ENCODE measurements at places on chromosomes 16 and 17.

GRCh38 chr17:59190806-59191205 lies 19.0 kb upstream of the SMG8 start:
- no peak for DNase-seq

- no peak for DNase-seq
Measured at GRCh38 chr16:73976644-73977043, 320.0 kb upstream of the PSMD7 start.

GRCh38 chr17:42436391-42436790 lies 13.3 kb upstream of the CAVIN1 start:
- DNase-seq, result no peak

DNA sequence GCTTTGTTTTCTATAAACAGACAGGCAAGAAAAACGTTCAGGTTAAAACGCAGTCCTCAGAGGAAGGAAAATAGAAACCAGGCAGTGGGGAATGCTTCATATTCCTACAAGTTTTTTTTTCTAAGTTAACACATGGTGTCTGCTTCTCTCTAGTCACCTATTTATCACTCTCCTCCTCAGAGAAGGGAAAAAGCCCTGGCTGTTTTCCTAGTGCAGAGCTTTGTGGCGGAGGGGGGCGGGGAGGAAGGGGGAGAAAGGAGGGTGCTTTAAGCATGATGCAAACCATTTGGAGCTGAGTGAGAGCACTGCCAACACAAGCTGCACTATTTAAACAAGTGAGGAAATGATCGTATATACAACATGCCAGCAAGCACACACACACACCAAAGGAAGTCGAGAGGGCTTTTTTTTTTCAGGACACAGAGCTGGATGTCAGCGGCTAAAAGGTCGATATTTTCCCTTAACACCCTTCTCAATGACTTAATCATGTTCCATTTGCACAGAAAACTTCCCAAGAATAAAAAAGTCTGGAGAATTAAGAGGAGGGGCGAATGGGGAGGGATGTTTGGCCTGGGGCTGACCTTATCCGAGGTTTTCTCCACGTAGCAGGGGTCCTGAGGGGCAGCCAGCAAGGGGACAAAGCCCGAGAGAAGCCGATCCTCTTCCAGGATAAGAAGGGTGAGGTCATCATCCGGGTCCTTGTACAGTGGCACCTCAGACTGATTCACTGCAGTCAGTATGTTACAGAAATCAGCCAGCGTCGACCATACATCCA lies 117.4 kb downstream of the HIC1 start:
- DNase-seq, result no peak

GRCh38 chr17:69725146-69725545 lies 310.6 kb downstream of the MAP2K6 start:
- no peak for DNase-seq

DNA sequence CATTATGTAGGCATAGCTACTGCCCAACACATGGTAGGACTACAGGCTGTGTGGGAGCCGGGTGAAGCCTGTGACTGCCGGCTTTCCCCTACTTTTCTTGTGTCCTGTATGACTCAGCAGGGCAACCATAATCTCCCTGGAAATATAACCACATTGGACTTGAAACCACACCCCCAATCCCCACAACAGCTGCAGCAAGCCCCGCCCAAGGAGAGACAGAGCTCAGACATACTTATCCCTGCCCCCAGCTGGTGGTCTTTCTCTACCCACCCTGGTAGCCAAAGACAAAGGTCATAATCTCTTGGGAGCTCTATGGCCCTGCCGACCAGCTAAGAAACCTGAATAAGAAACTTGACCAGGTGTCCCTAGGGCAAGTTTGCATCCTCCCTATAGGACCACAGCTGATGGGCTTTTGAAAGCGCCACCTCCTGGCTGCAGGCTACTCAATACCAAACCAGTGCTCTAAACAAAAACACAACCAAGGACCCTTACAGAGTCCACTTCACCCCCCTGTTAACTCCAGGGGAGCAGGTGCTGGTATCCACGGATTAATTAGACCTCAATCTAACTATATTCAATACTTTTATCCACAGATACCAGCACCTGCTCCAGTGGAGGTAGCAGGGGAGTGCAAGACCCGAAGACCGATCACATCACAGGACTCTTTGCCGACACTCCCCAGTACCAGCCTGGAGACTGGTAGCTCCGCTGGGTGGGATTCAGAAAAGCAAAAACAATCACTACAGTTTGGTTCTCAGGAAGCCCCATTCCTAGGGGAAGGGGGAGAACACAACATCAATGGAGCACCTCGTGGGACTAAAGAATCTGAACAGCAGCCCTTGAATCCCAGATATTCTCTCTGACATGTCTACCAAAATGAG lies 91.2 kb downstream of the IRX5 start:
- no peak for DNase-seq

DNA sequence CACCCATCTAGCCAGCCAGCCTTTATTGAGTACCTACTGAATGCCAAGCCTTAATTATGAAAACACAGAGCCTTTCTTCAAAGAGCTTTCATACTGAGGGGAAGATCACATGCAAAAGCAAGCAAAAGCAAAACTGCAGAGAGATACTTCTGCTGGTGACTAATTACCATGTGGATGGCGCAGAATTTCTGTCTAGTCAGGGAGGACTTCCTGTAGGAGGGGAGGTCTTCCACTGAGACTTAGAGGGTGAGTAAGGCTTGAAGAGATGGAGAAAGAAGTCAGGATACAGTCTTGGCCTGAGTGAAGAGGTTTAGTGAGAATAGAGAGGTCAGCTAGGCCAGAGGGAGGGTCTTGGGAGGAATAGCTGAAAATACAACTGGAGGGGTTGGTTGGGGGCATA lies 53.9 kb upstream of the CCL2 start:
- no peak for DNase-seq

DNA sequence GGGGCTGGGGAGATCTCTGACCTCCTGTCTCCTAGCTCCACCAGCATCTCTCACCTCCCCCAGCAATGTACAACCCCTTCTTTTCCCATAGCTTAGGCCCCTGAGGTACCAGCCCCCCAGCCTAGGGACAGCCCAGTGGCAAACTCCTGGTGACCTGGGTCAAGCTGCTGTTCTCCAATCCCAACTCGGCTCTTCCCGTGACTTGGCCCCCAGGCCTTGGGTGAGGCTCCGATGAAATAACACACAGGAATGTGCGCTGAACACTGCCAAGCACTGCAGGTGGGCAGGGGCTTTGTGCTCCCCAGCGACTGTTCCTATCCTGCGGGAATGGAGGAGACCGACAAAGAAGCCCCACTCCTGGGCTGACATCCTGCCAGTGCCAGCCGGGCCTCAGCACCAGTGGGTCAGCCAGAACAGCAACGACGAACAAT lies 63.7 kb upstream of the AMZ2 start:
- DNase-seq, result no peak

DNA sequence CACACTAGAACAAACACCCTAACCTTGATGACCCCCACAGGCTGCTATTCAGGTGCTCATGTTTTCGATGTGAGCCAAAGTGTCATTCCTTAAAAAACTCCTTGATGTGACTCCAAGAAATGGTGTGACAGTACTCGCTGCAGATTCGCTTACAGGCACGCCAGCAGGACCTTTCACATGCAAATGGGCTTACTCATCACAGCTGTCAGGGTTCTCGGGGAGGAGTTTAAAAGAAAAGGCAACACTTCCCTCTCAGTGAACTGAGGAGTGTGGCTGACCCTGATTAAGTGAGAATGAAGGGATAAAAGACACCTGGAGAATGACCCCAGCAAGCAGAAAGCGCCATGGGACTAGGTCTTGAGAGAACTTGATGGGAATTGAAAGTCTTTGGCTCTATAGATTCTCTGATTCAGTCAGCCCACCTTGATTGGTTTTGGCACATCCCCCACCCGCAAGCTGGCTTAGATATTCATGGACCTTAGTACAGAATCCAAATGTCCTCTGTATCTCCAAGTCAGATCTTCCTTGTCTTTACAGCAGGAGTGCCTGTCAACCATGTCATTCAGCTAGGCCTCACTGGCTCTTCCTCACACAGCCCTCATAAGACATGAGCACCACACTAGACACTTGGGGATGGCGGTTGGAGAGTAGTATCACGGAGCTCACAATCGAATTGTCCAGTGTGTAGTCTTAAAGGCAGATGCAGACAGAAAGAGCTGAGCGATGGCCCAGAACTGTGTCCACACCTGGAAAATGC lies 82.6 kb downstream of the HIC1 start:
- no peak for DNase-seq

DNA sequence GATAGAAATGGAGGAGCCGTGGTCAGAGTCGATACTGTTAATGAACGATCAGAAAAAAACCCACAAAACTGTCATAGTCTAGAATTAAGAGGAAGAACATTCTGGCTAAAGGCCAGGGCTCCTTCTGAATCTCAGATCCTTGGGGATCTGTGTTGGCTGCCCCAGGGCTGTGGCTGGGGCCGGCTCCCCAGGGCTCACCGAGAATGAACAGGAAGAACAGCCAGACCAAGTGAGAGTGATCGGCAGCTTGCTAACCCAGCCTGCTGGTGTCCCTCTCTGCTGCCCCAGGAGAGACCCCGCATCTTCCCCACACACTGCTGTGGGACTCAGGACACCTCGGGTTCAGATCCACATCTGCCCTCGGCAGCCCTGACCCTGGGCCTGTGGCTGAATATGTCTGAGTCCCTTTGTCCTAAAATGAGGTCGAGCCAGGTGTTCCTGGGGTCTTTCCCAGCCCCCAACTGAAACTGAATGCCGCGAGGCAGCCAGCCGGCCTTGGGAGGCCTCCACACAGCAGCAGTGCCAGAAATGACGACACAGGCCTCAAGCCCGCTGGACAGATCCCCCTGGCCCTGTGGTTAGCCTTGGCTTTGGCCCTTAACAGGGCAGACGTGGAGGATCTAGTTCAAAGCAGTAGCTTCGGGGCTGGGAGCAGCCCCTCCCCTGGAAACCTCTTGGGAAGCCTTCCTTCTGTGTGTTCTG lies 23.9 kb upstream of the CLEC18A start:
- DNase-seq, result no peak

DNA sequence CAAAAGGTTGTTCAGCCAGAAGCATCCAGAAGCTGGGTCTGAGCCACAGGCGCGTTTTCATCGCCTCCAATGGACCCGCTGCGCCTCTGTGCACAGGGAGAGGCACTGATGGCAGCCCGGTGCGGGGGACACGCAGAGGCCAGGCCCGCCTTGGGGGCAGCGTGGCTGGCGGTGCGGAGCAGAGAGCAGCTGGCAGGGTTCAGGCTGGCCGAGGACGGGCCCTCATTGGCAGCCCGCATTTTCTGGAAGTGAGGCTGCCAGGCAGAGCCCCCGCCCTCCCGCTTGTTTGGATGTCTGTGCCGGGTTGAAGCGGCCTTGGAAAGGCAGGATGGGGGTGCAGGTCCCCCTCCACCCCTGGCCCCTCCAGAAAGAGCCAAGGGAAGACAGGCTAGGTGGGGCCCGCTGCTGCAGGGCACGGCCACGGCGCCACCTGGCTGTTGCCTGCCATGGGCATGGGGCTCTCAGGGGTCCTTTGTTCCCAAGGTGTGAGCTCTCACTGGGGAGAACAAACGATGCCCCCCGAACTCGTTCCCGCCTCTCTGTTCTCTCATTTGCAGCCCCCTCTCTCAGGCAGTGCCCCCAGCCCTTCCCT lies 18.8 kb downstream of the GSE1 start:
- no peak for DNase-seq

DNA sequence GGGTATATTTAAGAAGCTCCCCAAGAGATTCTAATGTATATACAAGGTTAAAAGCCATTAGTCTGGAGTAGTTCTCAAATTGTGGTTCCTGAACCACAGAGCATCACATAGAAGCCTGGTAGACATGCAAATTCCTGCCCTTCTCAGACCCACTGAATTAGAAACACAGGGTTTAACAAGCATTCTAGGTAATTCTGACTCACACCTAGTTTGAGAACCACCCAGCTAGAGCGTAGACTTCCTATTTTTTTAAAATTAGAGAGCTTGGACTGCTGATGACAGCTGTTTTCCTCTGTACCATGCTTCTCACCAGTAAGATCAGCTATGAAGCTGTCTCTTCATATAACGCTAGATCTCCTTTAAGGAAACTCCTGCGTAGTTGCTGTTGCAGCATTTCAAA lies 50.6 kb downstream of the HS3ST3B1 start:
- DNase-seq, result no peak

GRCh38 chr17:4833941-4834680 lies 971 bp downstream of the MINK1 start:
- DNase-seq, result no peak

GRCh38 chr17:40321524-40321929 lies 12.5 kb downstream of the RARA start:
- DNase-seq, result no peak

GRCh38 chr17:37019741-37020129 lies 71.0 kb downstream of the AATF start:
- no peak for DNase-seq

- no peak for DNase-seq
Measured at GRCh38 chr17:59680314-59680713, 26.9 kb downstream of the PTRH2 start.

GRCh38 chr17:79570653-79571052 lies 40.2 kb downstream of the RBFOX3 start:
- no peak for DNase-seq

- DNase-seq, result no peak
Measured at GRCh38 chr17:2024572-2025219, 438 bp downstream of the RTN4RL1 start.

- no peak for DNase-seq
Measured at GRCh38 chr16:57102888-57103851, 10.8 kb downstream of the CPNE2 start.

DNA sequence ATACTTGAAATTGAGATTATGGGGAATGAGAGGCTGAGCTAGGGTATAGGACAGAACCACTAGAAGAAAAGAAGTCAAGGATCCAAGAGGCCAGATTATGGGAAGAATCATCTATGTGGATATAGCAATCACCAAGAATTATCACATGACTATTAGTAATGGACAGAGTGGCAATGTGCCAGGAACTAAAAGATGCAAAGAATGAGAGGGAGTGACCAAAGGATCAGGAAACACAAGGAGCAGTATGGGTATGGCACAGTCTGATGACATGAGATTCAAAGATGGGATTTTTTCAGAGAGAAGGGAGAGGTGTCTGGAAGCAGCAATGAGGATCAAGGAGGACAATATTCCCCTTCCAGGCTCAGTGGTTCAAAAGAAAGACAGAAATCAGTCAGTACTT lies 212.2 kb downstream of the AATF start:
- DNase-seq, result no peak

DNA sequence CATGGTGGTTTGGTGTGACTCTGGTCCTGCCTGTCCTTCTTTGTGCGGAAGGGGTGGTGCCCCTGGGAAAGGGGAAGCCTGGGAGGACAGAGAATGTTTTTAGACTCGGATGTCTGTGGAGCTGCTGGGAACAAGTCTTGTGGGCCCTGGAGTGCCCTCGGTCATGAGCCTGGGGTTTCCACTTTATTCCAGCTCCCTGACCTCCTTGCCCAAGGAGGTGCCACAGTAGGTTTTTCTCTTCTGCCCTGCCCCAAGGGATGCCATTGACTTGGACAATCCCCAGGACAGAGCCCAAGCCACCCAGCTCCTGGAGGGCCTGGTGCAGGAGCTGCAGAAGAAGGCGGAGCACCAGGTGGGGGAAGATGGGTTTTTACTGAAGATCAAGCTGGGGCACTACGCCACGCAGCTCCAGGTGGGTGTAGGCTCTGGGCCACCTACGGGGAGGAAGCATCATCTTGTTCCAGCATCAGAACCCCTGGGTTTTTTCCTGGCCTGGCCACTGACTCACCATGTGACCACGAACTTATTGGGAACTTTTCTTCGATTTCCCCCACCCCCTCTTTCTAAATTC lies 1.4 kb downstream of the STAT5A start:
- DNase-seq, result no peak

Measured in CD8-positive, alpha-beta memory T cell (primary cell).